Fibroblast of skin of left quadriceps (primary cell): ENCODE measurements at places on chromosomes 2 and 18.

DNA sequence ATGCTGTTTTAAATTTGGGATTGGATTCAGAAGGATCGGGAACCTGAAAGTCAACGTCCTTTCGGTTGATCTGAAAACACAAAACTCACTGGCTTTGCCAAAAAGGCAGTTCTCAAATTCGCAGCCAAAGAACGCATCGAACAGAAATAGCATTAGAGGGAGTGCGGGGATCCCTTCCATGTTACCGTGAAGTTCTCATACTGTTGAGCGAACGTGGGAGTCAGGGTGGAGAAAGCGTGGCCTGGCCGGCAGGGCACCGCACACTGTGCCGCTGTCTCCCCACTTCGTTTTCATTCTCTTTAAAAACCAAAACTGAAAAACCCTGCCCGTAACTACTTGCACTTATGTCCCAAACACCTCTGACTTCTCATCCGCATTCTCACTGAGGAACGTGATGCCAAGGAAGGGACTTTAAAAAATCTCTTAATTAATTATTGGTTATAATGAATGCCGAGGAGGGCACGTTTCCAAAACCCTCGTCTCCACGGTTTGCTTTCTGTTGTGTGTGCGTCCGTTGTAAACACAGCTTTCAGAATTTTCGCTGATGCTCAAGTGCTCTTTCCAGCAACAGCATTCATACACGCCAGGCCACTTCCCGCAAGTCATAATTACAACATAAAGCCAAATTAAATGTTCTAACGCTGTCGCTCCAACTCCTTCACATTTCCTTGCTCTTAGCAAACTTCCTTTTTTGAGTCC lies 60.9 kb upstream of the TWIST2 start:
- DNase-seq = no peak

- DNase-seq = no peak
Measured at GRCh38 chr2:119377294-119377992, 10.7 kb downstream of the DBI start.

DNA sequence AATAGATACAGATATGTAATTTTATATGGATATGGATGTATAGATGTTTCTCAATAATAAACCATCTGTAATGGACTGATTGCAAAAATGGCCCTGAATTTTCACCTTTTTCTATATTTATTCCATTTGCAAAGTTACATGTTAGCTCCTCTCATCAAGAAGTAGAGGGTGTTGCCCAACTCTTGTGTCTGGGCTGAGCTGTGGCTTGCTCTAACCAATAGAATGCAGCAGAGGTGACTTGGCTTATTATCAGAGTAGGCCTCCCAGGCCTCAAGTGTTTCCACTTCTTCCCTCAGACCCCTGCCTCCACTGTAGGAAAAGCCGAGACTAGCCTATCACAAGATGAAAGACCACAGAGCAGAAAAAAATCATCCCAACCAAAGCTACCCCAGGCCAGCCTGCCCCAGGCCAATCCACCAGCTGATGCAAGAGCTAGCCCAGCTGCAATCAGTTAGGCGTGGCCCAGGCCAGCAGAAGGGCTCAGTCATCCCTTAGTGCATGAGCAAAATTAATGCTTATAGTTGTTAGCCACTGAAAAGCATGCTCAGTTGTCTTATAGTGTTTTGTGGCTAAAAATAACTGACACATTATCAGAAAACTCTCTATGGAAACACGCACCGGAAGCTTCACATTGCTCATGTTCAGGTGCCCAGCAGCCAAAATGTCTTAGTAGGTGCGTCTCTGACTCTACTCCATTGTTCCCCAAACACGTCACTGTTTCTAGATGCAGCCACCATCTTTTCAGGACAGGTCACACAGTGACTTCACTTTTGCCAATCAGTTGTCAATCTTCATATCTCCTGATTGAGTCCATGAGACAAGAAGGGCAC lies 464.0 kb downstream of the FBXO15 start:
- DNase-seq = no peak

GRCh38 chr2:45886171-45886663 lies 234.7 kb downstream of the PRKCE start:
- DNase-seq = no peak

- DNase-seq = no peak
Measured at GRCh38 chr2:45874344-45874743, 222.9 kb downstream of the PRKCE start.

DNA sequence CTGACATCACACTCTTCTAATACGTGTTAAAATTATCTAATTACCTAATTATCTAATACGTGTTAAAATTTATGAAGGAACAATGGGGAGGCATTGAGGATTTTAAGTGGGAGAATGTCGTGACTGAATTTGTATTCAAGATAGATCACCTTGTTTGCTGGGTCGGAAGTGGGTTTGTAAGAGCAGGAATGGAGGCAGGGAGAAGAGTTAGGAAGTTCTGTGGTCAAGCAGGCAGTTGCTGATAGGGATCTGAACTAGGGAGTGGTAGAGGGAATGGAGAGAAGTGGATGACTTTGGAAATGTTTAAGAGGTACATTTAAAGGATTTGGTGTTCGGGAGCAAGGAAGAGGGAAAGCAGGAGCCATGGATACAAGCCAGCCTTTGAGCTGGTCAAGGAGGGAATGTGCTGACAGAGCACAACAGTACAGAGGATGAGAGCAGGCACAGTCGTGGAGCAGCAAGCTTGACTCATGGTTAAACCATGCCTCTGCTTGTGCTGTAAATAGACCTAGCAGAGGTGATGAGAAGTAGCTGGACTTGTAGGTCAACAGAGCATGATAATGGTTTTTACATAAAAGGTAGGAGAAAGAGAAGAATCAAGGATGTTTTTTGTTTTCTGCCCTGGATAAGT lies 16.2 kb downstream of the IL18RAP start:
- DNase-seq = peak; percentile 22

DNA sequence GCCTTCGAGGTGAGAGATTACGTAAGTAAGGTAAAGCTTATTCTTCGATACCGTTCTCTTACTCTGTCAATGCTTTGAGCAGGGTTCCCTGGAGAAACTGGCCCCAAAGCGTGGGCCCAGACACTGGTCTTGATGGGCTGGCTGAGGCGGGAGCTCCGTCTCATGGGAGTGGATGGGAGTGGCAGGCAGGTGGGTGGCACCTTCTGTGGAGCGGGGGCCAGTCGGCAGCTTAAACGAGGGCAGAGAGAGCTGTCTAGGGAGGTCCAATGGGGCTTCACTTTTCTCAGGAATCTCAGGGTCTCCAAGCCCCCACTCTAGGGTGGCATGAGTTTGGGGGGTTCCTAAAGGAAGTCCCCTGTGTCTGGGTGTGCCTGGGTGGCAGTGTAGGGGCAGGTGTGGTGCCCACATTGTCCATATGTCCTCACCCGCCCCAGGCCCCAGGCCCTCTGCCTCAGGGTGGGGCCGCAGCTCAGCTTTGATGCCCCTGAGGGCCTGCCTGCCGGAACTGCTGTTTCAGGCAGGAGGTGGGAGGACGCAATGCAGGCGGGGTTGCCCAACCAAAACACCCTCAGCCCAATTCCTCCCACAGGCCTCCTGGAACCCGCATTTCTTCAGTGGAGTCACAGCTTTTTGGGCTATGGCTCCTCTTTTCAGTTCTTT lies 32.5 kb upstream of the FOSL2 start:
- no peak for DNase-seq

- no peak for DNase-seq
Measured at GRCh38 chr2:148592791-148593190, 51.8 kb upstream of the EPC2 start.

DNA sequence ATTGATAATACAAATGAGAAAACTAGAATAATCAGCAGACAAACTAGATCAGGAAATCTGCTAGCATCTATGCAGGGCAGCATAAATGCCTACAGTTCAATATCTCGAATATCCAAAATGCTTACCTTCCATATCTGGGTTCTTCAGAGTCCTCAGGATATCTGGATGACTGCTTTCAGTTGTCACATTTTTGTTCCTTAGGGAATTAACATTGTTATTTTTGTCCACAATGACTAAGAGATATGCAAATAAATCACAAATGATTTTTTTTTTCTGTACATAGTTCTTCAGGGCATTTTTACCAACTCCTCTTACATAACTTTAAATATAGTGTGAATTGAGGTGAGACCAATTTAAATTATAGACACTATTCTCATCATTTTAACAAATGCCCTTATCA lies 80.9 kb downstream of the AQP4 start:
- no peak for DNase-seq

DNA sequence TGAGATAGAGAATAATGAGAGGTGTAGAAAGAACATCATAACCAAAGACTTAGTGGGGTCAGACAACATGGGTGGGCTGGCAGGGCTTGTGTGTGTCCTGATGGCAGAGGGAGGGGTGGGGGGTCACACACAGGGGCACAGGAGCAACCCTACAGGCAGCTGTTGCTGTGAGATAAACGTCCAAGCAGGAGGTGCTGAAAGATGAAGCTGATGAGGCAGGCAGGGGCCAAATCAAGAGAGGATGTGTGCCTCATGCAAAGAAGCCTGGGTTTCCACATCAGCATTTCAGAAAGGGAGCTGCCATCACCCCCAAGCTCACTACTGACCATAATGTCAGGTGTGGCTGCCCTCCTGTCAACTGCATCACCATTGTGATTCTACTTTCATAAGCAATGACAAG lies 16.0 kb upstream of the SKA1 start:
- DNase-seq = no peak

- DNase-seq = peak; percentile 4
Measured at GRCh38 chr2:75375646-75376582, 176.6 kb upstream of the TACR1 start.

DNA sequence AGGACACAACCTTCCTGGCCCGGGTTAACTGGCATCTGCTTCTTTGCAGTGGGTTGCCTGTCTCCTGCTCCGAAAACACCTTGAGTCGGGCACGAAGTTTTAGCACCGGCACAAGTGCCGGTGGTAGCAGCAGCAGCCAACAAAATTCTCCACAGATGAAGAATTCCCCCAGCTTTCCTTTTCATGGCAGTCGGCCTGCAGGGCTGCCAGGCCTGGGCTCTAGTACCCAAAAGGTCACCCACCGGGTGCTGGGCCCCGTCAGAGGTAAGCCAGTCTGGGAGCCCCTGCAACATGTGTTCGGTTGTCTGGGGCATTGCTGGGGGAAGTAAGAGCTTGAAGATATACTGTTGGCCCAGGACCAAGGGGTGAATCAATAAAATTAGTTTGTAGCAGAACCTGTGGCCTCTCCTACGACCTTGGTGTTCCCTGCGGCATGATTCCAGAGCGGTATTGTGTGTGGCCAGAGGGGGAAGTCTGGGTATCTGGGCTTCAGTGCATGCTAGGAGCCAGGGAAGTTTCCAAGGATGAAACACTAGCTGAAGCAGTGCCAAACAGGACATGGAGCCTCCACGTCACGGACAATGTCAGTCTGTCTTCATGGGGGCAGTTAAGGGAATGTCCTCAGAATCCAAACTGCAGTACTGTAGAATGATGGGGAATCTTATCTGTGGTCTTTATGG lies 7.8 kb downstream of the AGBL5 start:
- DNase-seq = no peak

GRCh38 chr2:109174626-109175349 lies 45.8 kb downstream of the SH3RF3 start:
- DNase-seq = no peak

- no peak for DNase-seq
Measured at GRCh38 chr2:237688081-237688480, 60.7 kb downstream of the LRRFIP1 start.

DNA sequence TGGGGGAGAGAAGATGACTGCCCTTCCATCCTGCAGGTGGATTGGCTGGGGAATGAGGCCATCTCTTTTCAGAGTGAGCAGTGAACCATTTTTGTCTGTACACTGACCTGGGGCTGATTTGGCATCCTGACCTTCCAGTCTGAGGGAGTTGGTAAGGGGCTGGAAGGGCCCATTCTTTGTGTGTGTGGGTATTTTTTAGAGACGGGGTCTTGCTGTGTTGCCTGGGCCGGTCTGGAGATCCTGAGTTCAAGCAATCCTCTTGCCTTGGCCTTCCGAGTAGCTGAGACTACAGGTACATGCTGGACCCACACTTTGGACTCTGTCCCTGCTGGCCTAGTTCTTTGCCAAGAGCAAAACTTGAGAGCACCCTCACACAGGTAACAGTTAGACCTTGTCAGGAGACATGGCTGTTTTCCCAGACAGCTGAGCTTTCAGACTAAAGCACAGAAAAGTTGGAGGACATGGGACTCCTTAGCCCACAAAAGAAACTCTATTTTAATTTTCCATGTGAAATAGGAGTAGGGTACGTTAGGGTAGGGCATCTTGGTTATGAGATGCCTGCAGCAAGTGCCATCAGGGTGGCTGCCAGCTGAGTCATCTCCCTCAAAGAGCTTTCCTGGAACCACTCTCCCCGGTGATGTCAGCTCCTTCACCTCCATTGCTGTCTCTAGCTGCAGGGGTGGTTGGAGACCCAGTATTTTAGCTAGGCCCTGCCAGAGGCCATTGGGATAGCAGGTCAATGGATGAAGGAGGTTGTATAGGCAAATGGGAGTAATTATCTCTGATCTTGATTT lies 60.7 kb downstream of the DGKD start:
- no peak for DNase-seq

GRCh38 chr2:218332288-218332687 lies 24.4 kb upstream of the CATIP start:
- DNase-seq = no peak

DNA sequence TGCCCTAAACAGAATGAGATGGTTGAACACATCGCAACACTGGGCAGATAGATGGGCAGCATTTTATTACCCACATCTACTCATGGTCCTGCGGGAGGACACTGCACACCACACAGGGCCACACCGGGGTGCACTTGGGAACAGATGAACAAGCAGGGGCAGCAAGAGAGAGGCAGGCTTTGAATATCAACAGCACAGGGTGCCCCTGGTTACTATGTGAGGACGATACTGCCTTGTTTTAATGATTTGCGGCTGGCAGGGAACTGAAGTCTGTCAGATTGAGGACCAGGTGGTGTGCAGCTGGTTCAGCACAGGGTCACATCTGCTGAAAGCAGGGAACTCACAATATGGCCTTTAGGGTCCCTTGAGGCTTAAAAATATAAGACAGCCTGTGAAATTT lies 195.7 kb downstream of the PIEZO2 start:
- no peak for DNase-seq

DNA sequence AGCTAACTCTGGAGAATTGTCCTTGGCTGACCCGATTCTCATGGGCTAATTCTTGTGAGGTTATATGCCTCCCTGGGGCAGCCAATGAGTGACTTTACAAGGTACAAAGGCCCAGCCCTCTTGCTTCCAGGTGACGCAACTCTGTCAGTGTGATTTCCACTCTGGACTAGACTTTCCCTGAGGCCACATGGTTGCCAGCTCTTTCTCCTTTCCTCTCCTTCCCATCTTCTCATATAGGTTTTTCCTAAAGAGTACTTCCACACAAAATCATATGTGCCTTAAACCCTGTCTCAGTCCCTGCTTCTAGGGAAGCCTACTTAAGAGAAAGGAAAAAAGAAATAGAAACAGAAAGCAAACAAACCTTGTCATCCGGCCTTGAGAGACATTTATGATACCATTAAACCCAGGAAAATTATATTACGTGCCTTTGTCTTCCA lies 226.2 kb upstream of the ZSWIM2 start:
- no peak for DNase-seq

DNA sequence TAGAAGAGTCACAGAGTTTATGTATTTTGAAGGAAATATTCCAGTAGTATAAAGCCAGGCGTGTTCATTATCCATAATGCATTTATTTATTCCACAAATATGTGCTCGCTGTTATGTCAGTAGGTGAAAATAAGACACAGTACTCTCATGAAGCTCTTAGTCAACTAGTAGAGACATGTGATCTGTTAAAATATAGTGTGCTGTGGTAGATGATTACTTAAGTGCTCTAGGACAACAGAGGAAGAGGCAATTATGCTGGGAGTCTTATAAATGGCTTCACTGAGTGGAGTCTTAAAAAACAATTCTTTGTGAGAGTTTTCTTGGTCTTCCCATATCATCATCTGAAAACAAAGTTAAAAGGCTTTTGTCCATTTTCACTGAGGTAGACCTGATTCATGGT lies 457.3 kb downstream of the XIRP2 start:
- DNase-seq = no peak
